ENCODE measurements at places on chromosomes 3 and 15.
A peak's percentile ranks its signal among the peaks of the same experiment; 100 is the strongest.

DNA sequence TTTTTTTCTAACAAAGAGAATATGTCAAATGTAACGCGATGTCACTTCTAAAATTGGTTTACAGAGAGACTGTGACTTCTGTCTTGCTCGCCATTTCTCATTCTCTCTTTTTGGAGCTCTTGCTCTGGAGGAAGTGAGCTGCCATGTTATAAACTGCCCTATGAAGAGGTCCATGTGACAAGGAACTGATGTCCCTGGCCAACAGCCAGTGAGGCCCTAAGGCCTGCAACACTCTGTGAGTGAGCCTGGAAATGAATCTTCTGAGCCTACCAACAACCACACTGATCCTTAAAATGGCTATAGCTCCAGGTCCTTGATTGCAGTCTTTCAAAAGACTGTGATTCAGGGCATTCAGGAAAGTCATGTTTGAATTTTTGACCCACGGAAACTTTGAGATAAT, 49.9 kb downstream of the NMD3 start:
- no peak for DNase-seq

- no peak for DNase-seq
Measured at GRCh38 chr3:43765521-43765971, 74.8 kb downstream of the ABHD5 start.

DNA sequence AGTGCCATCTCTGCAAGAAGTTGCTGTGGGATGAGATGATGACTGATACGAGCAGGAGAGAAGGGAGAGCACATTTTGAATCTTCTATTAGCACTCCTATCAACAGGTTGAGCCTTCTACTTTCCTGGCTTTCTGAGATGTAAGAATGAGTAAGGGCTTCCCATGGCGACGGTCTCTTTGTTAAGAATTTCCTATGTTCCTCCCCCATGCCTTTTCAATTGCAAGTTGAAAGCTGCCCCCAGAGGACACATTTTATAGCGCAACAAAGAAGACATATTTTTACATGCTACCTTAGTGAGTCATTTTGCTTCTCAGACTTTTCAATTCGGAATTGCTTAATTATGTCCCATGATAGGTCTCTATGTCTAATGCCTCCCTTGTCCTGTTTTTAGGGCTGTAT, 71.3 kb upstream of the LRTM1 start:
- no peak for DNase-seq

- DNase-seq: peak; percentile 91
Measured at GRCh38 chr3:42847731-42848130, 27.9 kb downstream of the CYP8B1 start.

GRCh38 chr15:63513271-63513670, 8.9 kb downstream of the USP3 start:
- DNase-seq: peak; percentile 24

DNA sequence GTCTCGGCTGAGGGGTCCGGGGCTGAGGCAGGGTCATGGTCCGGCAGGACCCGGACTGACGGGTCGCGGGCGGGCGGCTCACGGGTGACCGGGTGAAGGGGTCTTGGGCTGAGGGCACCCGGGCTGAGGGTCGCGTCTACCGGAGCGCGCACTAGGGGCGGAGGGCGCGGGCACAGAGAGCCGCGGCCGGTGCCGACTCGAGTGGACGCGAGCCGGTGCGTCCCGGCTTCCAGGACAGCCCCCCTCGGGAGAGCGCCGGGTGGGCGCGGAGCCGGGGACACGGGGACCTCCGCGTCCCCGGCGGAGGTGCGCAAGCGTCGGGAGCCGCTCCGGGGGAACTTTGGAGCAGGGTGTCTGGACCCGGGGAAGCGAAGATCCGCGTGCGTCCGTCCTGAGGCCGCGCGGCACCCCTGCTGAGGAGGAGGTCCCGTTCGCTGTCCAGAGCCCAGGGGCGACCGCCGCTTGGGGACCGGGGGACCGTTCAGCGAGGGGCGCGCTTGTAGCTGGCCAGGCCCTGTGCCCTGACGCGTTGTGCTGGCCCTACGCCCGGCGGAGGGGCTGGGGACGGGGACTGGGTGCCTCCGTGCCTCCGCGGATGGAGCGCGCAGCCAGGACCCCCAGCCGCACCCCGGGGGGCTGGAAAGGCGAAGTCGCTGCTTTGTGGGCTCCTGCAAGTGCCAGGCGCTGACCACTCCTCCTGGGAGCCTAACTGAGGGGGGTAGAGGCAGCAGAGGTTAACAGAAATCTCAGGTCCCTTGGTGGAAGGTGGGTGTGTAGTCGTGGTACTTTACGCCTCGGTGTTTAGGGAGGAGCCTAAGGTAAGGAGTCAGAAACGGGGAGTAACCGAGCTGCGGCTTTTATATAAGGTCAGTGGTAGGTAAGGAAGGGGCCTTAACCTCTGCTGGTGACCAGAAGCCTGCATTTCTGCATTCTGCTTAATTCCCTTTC, at the start of gene PPARG:
Gene PPARG, plus strand, starts transcription at position 889 of the 948 bp plus-strand sequence. CDS start 90,642 bp downstream, outside the sequence.
- no peak for DNase-seq
